ENCODE measurements at places on chromosomes 2 and 18.

DNA sequence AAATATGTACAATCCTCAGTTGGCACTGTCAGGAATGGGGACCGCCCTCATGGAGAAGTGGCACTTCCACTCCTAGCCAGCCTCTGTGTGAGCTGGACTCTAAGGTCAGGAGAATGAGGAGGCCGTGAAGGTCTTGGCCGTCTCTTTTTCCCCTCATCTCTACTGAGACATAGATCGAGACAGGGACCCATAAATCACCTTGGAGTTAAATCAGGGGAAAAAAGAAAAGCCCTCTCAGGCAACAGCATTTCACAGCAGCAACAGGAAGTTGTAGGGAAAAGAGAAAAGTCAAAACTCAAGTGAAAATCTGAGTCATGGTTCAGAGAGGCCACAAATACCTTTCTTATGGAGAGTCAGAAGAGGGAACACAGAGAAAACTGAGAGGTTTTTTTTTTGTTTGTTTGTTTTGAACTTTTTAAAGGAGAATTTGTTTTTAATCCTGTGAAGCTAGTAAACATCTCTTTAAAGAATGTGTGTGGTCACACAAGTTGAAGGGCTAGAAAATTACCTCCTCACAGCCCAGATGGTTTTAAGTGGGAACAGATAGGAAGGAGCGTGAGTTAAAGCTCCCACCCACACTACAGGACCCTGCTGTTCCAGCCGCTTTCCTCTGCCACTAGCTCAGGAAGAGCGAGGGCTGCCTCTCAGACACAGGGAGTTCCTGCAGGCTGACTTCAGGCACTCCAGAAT is 30.6 kb upstream of the CYP1B1 start:
- DNase-seq, result no peak

DNA sequence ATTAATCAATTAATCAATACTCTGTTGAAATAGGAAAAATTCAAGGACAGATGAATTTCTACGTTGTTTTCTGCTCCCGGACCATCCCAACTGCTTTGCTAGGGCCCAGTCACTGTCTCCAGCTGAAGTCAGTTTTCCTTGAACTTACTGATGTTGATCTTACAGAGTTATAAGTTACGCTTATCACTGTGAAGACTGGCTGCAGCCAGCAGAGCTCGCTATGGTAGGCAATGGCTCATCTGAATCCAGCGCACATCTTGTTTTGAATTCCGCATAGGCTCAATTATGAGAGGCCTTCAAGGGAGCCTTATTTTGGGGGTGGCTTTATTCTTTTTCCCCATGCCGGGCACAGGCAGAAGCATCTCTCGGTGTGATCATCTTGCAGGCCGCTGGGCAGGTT is 2.7 kb downstream of the MC2R start:
- DNase-seq, result no peak

- no peak for DNase-seq
These were observed 122.2 kb downstream of the NCOA1 start for GRCh38 chr2:24613154-24613814.

DNA sequence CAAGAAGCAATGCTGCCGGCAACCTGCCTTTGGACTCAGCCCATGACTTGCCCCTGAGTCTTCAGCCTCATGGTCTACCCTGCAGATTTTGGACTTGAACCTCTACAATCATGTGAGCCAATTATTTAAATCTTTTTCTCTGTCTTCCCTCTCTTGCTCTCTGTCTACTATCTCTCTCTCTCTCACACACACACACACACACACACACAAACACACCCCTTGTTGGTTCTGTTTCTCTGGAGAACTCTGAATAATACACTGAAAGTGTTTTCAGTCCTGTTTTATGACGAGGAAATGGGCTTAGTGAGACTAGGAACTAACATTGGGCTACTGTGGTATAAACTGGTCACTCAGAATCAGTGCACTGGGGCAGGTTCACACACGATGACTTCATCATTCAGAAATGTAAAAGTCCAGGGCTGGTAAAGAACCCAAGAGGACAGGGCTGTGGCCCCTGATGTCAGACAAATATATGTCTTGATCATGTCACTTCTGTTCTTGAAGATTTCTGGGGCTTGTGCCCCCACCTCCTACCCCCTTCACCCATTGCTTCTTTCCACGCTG is 266.1 kb upstream of the SIX2 start:
- no peak for DNase-seq

GRCh38 chr18:57437766-57438671 is 2.8 kb downstream of the ONECUT2 start:
- DNase-seq, result no peak
